Stomach (tissue), 19 donors: ENCODE measurements at places on chromosomes 13 and 19.

DNA sequence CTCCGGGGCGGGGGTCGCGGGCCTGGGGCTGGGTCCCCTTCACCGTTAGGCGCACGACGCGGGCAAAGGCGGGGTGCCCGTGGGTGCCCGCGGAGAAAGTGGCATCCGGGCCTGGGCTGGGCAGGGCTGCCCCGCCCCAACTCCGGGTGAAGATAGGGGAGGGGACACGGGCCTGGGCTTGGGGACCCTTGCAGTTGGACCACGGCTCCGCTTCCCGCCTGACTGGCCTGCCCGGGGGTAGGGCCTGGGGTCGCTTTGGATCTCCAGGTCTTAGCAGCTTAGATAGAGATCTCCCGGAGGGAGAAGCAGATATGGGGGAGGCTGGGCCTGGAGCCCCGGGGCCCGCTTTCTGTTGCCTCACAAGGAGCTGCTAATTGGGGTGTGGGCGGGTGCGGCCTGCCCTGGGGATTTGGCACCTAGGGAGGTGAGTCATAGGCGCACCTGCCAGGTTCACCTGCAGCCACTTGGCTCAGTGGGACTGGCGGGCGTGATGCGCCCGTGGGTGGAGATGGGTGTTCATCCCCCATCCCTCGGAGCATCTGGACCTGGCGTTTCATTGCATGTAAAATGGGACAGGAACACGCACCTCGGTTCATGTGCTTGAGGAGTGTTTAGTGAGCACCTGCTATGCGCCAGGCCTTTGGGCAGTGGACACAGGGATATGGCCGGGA is 585 bp downstream of the MAP1S start:
- H3K27ac ChIP-seq = peak overlapping the region; percentile 77
- peaks cover 51% of the 10 kb centered on the region for H3K4me1 ChIP-seq
- DNase-seq = peak; percentile 67
- peaks cover 23% of the 10 kb centered on the region for H3K36me3 ChIP-seq
- no peaks in the 10 kb centered on the region for H3K27me3 ChIP-seq

DNA sequence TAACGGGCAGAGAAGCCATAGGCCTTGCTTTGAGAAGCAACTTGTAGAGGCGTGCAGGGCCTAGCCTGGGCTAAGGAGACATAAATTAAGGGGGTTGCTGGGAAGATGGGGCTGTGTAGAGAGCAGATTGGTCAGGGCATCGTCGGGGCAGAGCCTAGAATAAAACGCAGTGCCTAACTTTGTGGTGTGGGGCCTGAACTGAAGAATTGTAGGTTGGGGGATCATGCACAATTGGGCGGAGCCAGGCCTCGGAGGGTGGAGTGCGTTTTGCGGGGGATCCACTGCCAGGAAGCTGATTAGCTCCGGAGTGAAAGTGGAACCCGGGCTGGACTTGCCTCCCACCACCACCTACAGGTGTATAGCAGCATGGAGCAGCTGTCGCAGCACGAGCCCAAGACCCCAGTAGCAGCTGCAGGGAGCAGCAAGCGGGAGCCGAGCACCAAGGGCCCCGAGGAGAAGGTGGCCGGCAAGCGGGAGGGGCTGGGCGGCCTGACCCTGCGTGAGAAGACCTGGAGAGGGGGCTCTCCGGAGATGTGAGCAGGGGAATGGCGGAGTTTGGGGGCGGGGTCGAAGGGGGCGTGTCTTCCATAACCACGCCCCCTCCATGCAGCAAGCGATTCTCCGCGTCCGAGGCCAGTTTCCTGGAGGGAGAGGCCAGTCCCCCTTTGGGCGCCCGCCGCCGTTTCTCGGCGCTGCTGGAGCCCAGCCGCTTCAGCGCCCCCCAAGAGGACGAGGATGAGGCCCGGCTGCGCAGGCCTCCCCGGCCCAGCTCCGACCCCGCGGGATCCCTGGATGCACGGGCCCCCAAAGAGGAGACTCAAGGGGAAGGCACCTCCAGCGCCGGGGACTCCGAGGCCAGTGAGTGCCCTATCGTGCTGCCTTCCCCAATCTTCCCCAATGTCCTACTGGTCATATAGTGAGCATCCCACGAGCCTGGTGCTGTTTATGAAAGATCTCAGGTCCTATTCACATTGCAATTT is 13.8 kb downstream of the DNASE2 start:
- H3K36me3 ChIP-seq = no peaks in the 10 kb centered on the region
- H3K4me3 ChIP-seq = peak overlapping the region; percentile 40
- H3K27me3 ChIP-seq = peaks cover 2% of the 10 kb centered on the region
- peak; percentile 73 for DNase-seq
- H3K27ac ChIP-seq = peak overlapping the region; percentile 35

- DNase-seq = no peak
- H3K27me3 ChIP-seq = no peaks in the 10 kb centered on the region
- no peaks in the 10 kb centered on the region for H3K4me1 ChIP-seq
- H3K4me3 ChIP-seq = no peak overlapping the region
- H3K36me3 ChIP-seq = no peaks in the 10 kb centered on the region
Observed at GRCh38 chr13:107289540-107289939, 721.6 kb upstream of the ARGLU1 start.

- H3K27me3 ChIP-seq = no peaks in the 10 kb centered on the region
- no peaks in the 10 kb centered on the region for H3K36me3 ChIP-seq
- DNase-seq = peak; percentile 58
- H3K27ac ChIP-seq = no peak overlapping the region
- H3K4me3 ChIP-seq = no peak overlapping the region
Observed at GRCh38 chr19:17441241-17442021, 7.0 kb downstream of the TMEM221 start.

- H3K4me1 ChIP-seq = no peaks in the 10 kb centered on the region
- no peak overlapping the region for H3K27ac ChIP-seq
- no peaks in the 10 kb centered on the region for H3K36me3 ChIP-seq
- no peak for DNase-seq
- no peaks in the 10 kb centered on the region for H3K27me3 ChIP-seq
- no peak overlapping the region for H3K4me3 ChIP-seq
Observed at GRCh38 chr13:94778986-94779385, 66.6 kb upstream of the SOX21 start.

GRCh38 chr19:46975011-46975924 is 44.4 kb upstream of the NPAS1 start:
- no peaks in the 10 kb centered on the region for H3K36me3 ChIP-seq
- H3K27ac ChIP-seq = no peak overlapping the region
- no peak for DNase-seq
- H3K4me3 ChIP-seq = no peak overlapping the region

DNA sequence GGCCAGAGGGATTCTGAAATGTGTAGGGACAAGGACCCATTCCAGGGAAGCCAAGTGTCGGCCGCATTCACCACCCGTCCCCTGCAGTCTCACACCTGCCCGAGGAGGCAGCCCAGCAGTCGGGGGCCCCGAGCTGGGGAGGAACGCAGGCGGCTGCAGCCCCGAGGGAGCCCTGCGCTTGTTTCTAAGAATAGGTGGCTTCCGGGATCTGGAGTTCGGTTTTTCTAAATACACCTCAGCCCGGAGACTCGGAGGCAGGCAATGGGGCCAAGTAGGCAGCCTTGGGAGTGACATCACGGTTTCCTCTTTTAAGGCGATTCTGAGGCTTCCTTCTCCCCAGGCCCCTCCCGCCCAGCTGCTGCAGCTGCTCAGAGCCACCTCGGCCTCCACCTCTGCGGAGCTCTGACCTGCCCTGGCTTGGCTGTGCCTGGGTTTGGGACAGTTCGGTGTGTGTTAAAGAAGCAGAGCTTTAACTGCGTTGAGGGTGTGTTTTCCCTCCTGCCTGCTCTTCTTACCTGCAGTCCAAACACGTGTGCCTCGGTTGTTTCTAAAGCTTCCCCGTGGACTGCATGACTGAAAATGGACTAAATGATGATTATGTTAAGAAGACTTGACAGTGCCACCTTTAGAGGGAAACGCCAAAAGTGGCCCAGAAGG is 80.5 kb downstream of the COL4A2 start:
- peaks cover 34% of the 10 kb centered on the region for H3K4me1 ChIP-seq
- no peaks in the 10 kb centered on the region for H3K36me3 ChIP-seq
- no peak for DNase-seq
- peak overlapping the region; percentile 7 for H3K4me3 ChIP-seq

GRCh38 chr13:75432045-75432444 is 49.9 kb downstream of the TBC1D4 start:
- H3K4me3 ChIP-seq = no peak overlapping the region
- H3K27ac ChIP-seq = no peak overlapping the region
- H3K27me3 ChIP-seq = no peaks in the 10 kb centered on the region
- H3K4me1 ChIP-seq = no peaks in the 10 kb centered on the region
- H3K36me3 ChIP-seq = no peaks in the 10 kb centered on the region

DNA sequence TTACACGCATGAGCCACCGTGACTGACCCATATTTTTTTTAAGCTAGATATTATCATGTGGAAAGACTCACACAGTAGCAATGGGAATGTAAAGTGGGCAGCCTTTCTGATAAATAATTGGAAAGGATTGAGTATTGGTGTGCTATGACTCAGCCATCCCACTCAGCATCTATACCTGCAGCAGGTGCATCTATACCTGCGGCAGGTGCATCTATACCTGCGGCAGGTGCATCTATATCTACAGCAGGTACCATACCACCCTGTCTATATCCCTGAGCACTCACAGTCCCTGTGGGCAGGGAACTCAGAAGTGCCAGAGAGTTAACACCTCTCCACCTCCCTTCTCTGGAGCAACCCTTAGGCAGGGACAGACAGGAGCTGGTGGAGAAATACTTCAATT is 5.2 kb upstream of the LRRC8E start:
- no peak for DNase-seq
- H3K36me3 ChIP-seq = no peaks in the 10 kb centered on the region
- no peak overlapping the region for H3K4me3 ChIP-seq

GRCh38 chr13:32748305-32748704 is 162.1 kb downstream of the PDS5B start:
- peaks cover 12% of the 10 kb centered on the region for H3K36me3 ChIP-seq
- H3K27me3 ChIP-seq = no peaks in the 10 kb centered on the region
- no peak for DNase-seq
- peaks cover 6% of the 10 kb centered on the region for H3K4me1 ChIP-seq
- H3K4me3 ChIP-seq = no peak overlapping the region

- H3K27me3 ChIP-seq = no peaks in the 10 kb centered on the region
- H3K27ac ChIP-seq = no peak overlapping the region
- DNase-seq = no peak
Observed at GRCh38 chr13:24574847-24575246, 62.3 kb upstream of the PARP4 start.

GRCh38 chr19:49690656-49691242 is at the start of gene CPT1C:
TSS of gene CPT1C (plus strand) at chr19:49691116. CDS start at chr19:49692253, 1,137 bp downstream.
- DNase-seq = peak; percentile 92
- H3K27me3 ChIP-seq = no peaks in the 10 kb centered on the region
- H3K36me3 ChIP-seq = peaks cover 31% of the 10 kb centered on the region
- peaks cover 31% of the 10 kb centered on the region for H3K4me1 ChIP-seq
- peak within 1 kb of the TSS; percentile 70 for H3K27ac ChIP-seq
- peak within 1 kb of the TSS; percentile 57 for H3K4me3 ChIP-seq

DNA sequence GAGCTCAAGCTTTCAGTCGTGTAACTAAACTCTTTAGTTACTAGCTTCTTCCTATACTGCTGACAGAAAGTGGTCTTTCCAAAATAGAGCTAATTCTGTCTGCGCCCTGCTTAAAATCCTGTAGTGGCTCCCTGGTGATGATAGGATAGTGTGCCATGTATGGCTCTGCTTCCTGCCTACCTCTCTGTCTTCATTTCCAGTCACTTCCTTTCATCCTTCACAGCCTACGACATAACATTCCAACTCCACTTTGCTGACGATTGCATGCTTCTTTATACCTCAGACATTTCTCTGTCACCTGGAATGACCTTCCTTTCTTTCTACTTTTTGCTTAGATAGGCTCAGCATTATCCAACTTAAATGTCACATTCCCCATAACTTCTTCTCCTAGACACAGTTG is 190.8 kb downstream of the MAB21L1 start:
- no peaks in the 10 kb centered on the region for H3K4me1 ChIP-seq
- H3K4me3 ChIP-seq = no peak overlapping the region
- H3K27ac ChIP-seq = no peak overlapping the region
- no peaks in the 10 kb centered on the region for H3K36me3 ChIP-seq
- DNase-seq = no peak

DNA sequence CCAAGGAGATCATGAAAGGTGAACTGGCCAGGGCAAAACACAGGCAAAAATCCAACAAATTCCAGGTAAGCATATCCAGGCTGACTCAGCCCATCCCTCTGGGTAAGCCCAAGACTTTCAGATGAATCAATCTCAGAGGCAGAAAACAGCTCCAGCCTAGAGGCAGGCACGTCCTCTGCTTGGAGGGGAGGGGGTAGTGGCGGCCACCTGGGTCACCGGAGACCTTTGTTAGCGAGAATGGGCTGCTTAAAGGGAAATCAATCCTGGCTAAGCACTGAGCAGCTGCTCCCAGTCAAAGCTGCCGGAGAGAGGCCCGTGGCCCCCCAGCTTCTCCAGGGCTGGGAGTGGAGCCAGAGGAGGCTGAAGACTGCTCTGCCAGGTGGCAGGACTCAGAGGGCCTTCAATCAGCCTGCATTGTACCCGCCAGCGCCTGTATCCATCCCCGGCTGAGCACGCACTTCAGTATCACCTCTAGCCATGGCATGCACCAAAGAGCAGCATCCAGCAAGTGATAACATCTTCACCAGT is 48.2 kb downstream of the PIN1 start:
- DNase-seq = peak; percentile 72
- H3K27ac ChIP-seq = no peak overlapping the region
- no peaks in the 10 kb centered on the region for H3K36me3 ChIP-seq

DNA sequence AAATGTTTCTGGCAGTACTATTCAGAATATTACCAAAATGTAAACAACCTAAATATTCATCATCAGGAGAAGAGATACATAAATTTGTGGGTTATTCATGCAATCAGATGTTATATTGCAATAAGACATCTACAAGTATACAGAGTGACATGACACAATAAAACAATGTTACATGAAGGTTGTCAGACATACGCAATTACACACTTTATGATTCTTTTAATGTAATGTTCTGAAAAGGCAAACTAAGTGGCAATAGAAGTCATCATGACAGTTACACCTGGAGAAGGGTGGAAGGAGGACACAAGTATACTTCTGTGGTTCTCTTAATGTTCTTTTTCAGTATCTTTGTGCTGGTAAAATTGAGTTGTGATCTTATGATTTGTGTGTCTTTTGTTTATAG is 95.8 kb upstream of the PRR20A start:
- H3K27ac ChIP-seq = no peak overlapping the region
- no peaks in the 10 kb centered on the region for H3K36me3 ChIP-seq
- no peak overlapping the region for H3K4me3 ChIP-seq
- H3K27me3 ChIP-seq = no peaks in the 10 kb centered on the region
- H3K4me1 ChIP-seq = no peaks in the 10 kb centered on the region

- no peak overlapping the region for H3K4me3 ChIP-seq
- H3K36me3 ChIP-seq = no peaks in the 10 kb centered on the region
- DNase-seq = no peak
- no peaks in the 10 kb centered on the region for H3K27me3 ChIP-seq
- no peak overlapping the region for H3K27ac ChIP-seq
Observed at GRCh38 chr13:91767651-91768050, 369.2 kb downstream of the GPC5 start.

GRCh38 chr13:76816394-76816793 is 69.8 kb downstream of the KCTD12 start:
- no peaks in the 10 kb centered on the region for H3K27me3 ChIP-seq
- H3K4me1 ChIP-seq = peaks cover 3% of the 10 kb centered on the region
- no peaks in the 10 kb centered on the region for H3K36me3 ChIP-seq
- H3K27ac ChIP-seq = no peak overlapping the region
- H3K4me3 ChIP-seq = no peak overlapping the region
